ENCODE measurements at places on chromosomes 1 and 21.

DNA sequence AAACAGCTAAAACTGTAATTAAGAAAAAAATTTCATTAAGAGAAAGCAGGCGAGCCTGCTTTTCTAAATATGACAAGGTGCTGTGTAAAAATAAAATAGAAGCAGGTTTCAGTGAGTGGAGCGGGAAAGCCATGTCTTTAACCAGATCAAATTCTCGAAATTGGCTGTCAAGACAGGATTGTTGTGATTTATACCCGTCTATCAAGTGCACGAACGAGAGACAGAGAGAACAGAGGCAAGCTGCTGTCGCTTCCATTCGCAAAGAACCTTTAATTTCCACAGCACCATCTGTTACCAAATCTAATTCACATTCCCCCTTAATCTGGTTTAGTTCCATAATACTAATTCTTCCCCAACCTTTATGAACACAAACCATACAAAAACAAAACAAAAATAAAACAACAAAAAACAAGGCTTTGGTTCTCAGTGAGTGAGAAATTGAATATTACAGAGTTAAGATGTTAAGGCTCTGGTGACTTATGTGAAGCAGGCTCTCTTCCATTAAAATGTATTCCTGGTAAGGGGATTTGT lies 35.0 kb downstream of the ESRRG start:
- DNase-seq = peak; percentile 86

DNA sequence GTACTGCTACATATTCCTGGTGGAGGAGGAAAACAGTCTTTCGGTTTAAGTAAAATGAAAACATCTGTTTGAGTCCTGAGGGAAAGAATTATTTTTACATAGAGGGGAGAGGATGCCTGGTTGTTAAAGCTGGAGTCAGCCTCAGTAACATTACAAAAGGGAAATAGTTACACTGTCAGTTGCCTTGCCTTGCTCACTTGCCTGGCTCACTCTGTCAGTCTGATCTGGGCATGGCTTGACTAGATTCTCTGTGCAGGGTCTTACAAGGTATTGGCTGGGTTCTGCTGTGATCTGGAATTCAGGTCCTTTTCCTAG lies 8.4 kb upstream of the UBE2U start:
- no peak for DNase-seq

DNA sequence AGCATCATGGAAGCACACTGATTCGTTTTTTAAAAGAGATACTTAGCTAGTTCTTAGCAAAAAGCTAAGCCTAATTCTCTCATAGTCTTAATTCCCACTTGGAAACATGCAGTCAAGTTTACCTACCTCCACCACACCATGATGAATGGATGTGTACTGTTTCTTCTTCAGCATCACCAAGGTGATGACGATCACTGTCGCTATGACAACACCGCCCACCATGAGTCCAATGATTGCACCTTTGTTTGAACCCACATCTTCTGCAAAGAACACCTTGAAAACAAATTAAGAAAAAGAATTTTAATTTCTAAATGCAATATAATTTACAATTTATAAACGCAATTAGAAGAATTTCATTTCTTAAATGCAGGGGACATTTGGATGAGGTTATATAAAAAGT lies 156.8 kb downstream of the GABPA start:
- no peak for DNase-seq

- no peak for DNase-seq
These were observed 415.0 kb upstream of the ESRRG start for GRCh38 chr1:217138173-217138765.

DNA sequence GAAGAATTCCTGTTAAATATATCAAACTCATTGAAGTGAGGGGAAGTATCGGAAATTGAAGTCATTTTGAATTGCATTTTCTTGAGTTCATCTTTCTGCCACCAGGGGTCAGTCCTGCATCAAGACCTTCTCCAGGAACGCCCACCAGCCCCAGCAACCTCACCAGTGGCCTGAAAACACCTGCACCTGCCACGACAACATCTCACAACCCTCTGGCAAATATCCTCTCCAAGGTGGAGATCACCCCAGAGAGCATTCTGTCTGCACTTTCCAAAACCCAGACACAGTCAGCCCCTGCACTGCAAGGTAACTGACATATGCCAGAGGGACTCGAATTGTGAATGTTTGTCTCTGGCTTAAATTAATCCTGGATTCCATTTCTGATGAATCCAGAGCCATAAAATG lies 22.8 kb upstream of the TARS2 start:
- peak; percentile 82 for DNase-seq

DNA sequence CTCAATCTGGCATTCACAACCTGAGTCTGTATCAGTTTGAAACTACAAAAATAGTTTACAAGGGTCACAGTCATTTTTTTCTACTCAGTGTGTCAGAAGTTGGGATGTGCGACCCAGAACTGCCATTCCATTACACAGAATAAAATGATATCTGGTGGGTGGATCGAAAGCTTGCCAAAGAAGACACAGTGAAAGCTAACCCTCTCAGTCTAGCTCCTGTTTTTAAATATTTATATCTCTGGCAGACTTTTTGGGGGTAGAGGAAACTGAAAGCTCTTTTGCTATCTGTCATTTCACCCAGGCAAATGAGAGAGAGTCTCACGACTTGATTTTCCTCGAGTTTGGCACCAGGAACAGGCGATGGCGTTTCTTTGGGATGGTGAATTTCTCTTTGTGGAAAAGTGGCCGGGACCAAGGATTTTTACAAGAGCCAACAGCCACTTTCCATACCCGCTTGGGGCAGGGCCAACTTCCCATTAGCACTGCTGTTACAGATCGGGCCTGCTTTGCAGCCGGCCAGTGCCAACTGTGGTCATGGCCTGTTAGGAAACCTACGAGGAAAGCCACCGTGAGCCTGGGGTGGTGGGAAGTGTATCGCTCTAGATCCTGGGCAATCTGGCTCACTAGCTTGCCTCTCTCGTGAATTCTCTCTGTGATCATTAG lies 185.5 kb upstream of the NFIA start:
- DNase-seq = no peak

GRCh38 chr1:154171223-154171583 lies 16.3 kb upstream of the NUP210L start:
- DNase-seq = no peak

GRCh38 chr1:75202751-75203150 lies 68.6 kb downstream of the LHX8 start:
- DNase-seq = no peak

GRCh38 chr1:40699787-40700186 lies 8.3 kb downstream of the NFYC start:
- no peak for DNase-seq

DNA sequence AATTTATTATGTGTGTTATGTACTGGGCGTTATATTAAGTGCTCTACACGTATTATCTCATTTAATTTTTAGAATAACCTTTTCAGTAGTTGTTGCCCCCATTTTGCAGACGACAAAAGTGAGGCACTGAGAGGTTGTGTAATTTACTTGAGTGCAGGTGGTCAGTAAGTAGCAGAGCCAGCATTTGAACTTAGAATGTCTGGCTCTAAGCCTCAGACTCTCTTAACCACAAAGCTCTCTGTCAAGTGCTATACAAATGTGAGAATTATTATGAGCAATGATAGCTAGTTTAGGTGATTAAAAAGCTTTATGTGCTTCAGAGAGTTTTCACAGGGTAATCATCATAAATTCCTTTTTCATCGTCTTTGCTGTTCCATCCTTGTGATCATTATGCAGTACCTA lies 96.3 kb upstream of the UBE2U start:
- DNase-seq = no peak

- no peak for DNase-seq
These were observed 3.0 kb upstream of the SMIM11 start for GRCh38 chr21:34372321-34372720.

DNA sequence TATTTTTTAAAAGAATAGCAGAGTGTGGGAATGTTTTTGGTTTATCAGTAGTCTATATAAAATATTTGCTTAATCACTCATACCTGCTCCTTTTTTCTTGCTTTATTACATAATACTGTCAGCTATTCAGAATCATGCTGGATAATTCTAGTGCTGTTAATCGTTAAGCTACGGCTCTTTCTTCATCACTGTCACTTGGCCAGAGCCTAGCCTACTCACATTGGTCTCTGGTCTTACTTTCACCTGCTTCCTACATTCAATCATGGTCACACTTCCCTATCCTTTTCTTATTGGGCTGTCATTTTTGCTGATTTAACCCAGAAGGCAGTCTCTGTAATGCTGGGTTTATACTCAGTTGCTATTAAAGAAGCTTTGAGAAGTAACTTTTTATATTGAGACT lies 2.5 kb downstream of the KLHL20 start:
- DNase-seq = no peak

All from WERI-Rb-1 (cell line).